ENCODE measurements at places on chromosomes 6 and 20. TPM values are rescaled to one million over a fixed set of nuclear protein-coding genes. Genes with fewer than 3 reads are reported as not detected.

The GTSF1L gene
- not detected for total RNA-seq

The PSORS1C1 gene
- 0.29 TPM for total RNA-seq

The ZSCAN9 gene
- 15.6 TPM for total RNA-seq

The GDAP1L1 gene
- total RNA-seq, result not detected

The RALGAPA2 gene
- total RNA-seq, result 7.9 TPM

The THBS2 gene
- total RNA-seq, result 141 TPM

The MTHFD1L gene
- total RNA-seq, result 41.7 TPM

The ANGPT4 gene
- not detected for total RNA-seq

The DEFB125 gene
- not detected for total RNA-seq

The PROCR gene
- total RNA-seq, result 49.1 TPM

The DDX43 gene
- 0.33 TPM for total RNA-seq

The KIF6 gene
- total RNA-seq, result 0.44 TPM

The COL9A1 gene
- not detected for total RNA-seq

The IFNGR1 gene
- 68.2 TPM for total RNA-seq

The RIN2 gene
- total RNA-seq, result 59.2 TPM

The SOX18 gene
- total RNA-seq, result 0.29 TPM

The FOXO3 gene
- total RNA-seq, result 42.9 TPM

The TPD52L2 gene
- 194 TPM for total RNA-seq

The SALL4 gene
- 0.15 TPM for total RNA-seq

The LTB gene
- total RNA-seq, result not detected

The COL20A1 gene
- total RNA-seq, result under 0.01 TPM

The LRFN2 gene
- not detected for total RNA-seq
